ENCODE measurements at places on chromosomes 4 and X.

DNA sequence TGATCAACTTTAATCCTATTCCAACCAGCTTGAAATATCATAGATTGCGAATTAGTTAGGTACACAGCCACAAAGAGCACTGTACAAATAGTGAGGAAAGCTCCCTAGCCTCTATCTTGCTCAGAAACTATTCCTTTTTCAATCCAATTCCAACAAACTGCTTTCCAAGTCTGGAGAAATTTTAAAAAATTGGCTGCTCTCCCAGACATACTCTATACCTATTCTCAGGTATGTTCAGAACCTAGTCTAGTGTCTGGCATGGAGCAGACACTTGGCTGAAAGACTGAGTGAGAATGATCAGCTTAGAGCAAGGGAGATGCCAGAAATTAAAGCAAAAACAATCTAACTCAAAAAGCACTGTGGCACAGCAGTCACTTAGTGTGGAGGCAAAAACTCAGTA is 105.9 kb downstream of the SLC10A7 start:
- DNase-seq = no peak

DNA sequence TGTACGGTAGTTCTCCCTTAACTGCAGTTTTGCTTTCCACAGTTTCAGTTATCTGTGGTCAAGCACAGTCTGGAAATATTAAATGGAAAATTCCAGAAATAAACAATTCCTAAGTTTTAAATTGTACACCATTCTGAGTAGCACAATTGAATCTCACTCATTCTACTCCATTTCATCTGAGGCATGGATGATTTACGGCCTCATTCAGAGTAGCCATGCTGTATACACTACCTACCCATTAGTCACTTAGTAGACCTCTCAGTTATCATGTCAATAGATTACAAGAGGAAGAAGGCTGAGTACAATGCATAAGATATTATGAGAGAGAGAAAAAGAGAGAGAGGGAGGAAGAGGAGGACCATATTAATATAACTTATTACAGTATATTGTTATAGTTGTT is 77.5 kb downstream of the ENOX2 start:
- no peak for DNase-seq

- DNase-seq = no peak
Observed at GRCh38 chrX:9562851-9563250, 98.0 kb downstream of the TBL1X start.

GRCh38 chrX:28876408-28876807 is 289.2 kb downstream of the IL1RAPL1 start:
- DNase-seq = no peak

DNA sequence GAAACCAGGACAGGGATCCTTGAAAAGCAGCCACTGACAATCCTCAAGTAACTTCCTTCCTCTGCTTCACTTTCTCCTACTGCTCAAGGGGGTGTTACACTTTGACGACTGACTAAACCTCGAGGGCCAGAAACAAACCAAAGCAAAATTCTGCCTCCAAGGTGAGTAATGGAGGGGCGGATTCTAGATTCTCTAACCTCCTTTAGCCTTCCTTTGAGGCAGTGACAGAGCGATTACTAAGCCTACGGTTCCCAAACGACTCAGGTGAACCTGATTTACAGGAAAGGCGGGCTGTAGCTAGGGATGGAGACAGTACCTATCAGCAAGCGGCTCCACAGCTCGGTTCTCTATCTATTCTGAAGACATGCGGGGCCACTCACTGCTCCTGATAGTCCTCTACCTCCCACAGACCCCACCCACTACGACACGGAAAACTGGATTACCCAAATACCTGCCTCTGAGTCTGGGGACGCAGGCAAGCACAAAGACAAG is 487 bp downstream of the TBCK start:
- peak; percentile 30 for DNase-seq

DNA sequence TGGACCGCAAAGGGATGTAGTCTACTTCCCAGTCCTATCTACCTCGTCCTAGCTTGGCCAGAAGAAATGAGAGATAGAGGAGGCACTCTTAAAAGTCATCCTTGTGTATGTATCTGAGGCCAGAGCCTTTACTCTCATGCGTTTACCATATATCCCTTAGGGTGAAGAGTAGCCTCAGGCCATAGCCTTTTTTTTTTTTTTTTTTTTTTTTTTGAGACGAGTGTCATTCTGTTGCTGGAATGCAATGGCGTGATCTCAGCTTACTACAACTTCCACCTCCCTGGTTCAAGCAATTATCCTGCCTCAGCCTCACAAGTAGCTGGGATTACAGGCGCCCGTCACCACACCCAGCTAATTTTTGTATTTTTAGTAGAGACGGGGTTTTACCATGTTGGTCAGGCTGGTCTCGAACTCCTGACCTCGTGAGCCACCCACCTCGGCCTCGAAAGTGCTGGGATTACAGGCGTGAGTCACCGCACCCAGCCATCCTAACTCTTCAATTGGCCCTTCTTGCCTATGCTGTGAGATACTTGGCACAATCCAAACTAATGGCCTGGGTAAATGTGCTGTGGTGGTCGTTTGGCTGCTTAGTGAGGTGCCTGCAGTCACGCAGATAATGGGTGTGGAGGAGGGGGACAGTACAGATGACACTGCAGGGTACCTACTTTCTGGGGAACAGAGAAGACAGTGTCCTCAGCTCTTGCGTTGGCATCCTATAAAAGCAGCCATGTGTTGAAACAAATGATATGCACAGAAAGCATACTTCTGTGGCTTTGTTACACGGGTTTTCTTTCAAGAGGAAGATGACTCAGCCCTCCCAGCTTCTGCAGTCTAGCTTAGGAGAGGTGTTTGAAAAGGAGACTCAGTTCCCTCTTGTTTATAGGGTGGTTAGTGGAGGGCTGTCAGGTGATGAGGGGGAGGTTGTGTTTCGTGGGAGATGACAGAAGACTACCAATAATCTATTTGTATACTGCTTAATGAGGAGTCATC is 10.4 kb upstream of the DGAT2L6 start:
- no peak for DNase-seq

- no peak for DNase-seq
Observed at GRCh38 chrX:11244636-11245035, 48.6 kb upstream of the AMELX start.

GRCh38 chrX:18003876-18004275 is 142.8 kb upstream of the RAI2 start:
- no peak for DNase-seq

- DNase-seq = peak; percentile 25
Observed at GRCh38 chrX:54178100-54178940, 4.7 kb downstream of the FAM120C start.

GRCh38 chrX:100447655-100448397 is 37.8 kb upstream of the PCDH19 start:
- peak; percentile 9 for DNase-seq

- DNase-seq = no peak
Observed at GRCh38 chrX:104921584-104922205, 298.8 kb downstream of the TEX13A start.

- no peak for DNase-seq
Observed at GRCh38 chrX:129556806-129557315, 16.8 kb downstream of the OCRL start.

GRCh38 chrX:65642914-65643491 is 24.5 kb upstream of the MSN start:
- no peak for DNase-seq

DNA sequence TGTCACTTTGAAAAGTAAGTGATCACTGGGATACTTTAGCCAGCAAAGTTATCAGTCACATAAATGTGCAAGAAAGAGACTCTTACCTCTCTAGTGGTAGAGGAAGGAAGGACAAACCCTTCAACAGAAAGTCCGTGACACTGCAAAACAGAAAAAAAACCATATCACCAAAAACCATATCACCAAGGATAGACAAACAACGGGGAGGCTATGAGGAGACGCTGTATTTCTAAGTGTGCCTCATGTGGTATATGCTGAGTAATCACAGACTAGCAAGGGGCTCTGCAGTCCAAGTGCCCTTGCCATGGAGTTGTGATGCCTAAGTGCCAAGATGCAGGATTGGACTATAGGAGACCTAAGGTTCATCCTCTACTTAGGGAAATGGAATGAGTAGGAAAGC is 11.5 kb upstream of the HDAC8 start:
- no peak for DNase-seq

GRCh38 chr4:177315767-177316464 is 6.2 kb downstream of the NEIL3 start:
- DNase-seq = no peak

GRCh38 chr4:125663896-125664767 is 349.4 kb downstream of the FAT4 start:
- DNase-seq = no peak

- no peak for DNase-seq
Observed at GRCh38 chr4:122099896-122100295, 52.2 kb upstream of the BLTP1 start.

DNA sequence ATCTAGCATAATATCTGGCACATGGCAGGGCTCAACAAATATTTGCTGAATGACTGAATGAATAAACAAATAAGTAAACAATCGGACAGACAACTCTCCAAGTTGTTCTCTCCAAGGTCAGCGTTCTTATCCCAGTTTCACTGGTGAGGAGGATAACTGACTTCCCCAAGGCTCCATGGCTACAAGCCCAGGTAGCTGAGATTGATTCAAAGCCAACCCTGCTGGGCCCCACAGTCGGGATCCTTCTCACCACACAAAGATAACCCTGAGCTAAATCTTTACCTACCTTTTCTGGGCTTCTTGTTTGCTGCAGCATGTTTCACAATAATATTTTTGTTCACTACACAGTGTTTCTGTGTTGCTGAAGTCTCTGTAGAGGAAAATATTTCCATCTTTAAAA is 54.9 kb downstream of the USP46 start:
- no peak for DNase-seq

DNA sequence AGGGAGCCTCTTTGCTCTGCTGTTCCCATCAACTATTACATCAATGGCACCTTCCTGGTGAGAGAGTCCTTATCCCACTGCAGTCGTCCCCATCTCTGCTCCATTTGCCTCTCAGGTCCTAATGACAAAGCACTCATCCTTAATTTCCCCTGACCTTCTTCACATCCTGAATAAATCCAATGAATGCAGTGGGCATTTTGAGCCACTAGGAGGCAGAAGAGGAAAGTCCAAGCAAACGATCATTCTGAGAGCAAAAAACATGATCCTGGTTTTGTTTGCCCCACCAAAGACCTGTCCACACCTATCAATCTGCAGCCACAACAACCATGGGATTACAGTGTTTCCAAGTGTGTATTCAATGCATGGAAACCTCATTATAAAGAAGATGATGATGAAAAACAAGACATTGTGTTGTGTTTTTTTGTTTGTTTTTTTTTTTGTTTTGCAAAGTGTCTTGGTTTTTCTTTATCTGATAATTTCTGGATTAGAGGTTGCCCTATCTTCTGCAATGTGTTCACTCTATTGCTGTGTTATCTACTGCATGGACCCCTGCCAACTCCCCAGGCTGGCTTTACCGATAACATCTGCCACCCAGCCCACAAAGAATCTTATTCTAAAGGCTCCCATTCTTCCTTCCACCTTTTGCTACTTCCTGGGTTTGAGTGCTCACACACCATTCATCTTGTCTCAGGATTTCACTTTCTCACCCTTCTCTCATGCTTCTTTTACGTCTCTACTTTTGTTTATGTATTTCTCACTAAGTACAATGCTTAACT is 207.2 kb downstream of the NLGN4X start:
- DNase-seq = peak; percentile 7

GRCh38 chr4:132694775-132695174 is 454.3 kb upstream of the PCDH10 start:
- DNase-seq = no peak

DNA sequence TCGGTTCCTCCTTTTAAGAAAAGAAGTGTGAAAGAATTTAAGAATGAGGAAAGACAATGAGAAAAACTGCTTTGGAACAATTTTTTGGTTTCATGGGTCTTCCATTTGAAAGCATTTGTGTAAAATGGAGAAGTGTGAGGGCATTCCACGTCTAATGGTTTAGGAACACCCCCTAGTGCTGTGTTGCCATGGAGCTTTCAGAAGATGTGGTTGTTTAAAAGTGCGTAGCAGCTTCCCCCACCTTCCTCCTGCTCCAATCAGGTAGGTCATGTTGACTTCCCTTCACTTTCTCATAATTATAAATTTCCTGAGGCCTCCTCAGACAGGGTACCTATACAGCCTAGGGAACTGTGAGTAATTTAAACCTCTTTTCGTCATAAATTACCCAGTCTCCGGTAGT is 50.0 kb downstream of the UGT2B10 start:
- no peak for DNase-seq

GRCh38 chr4:137212601-137213000 is 319.7 kb downstream of the PCDH18 start:
- no peak for DNase-seq

DNA sequence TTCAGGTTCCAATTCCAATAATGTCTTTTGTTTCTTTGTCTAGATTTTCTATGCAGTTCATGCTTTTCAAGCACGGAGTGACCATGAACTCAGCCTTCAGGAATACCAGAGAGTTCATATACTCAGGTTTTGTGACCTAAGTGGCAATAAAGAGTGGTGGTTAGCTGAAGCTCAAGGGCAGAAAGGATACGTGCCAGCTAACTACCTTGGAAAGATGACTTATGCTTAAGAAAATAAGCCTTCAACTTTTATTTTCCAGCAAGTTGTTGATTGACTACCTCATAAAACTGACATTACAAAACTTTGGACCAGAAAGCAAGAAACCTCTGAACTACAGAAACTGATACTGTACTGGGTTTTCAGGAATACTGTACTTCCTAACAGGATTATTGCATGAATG is 30.8 kb downstream of the INTS12 start:
- DNase-seq = no peak

GRCh38 chr4:77917075-77917474 is 54.4 kb downstream of the MRPL1 start:
- DNase-seq = no peak

- no peak for DNase-seq
Observed at GRCh38 chrX:38880296-38880854, 79.1 kb downstream of the MID1IP1 start.

- no peak for DNase-seq
Observed at GRCh38 chr4:107966903-107967302, 22.8 kb upstream of the HADH start.

Data from inflammatory macrophage treated with lipopolysaccharide for 1 hour (primary cell).